Activated CD4-positive, alpha-beta T cell treated with anti-CD3 and anti-CD28 coated beads, Interleukin-2, amount 10 ng/mL, durations not matched to agents 24 days and 14 days (primary cell): ENCODE measurements at places on chromosomes 1 and 21. TPM values are rescaled to one million over a fixed set of nuclear protein-coding genes. Genes with fewer than 3 reads are reported as not detected.

GRCh38 chr1:40796939-40797667 lies 13.5 kb downstream of the KCNQ4 start:
- DNase-seq, result peak; percentile 71

GRCh38 chr21:42174173-42174572 lies 44.8 kb upstream of the ABCG1 start:
- DNase-seq, result no peak

GRCh38 chr1:119573886-119574285 lies 66.9 kb downstream of the HSD3B1 start:
- no peak for DNase-seq

Gene ELF3
- 0.14 and 0.68 TPM in 2 replicates for total RNA-seq

DNA sequence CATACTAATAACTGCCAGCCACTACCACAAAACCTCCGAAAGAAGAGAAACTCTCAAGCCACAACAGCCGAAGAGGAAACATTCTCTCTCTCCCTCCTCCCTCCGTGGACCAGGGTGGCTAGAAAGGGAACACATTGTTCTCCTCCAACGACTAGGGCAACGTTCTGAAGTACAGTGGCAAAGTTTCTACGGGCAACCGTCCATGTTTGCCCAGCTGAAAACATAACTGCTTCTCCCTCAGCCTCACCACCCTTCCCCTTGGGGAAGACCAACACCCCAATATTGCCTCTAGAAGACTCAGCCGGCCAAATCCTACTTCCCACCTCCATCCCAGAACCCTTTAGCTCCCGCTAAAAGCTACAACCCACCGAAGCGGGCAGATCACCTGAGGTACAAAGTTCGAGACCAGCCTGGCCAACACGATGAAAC lies 2.0 kb downstream of the GLUL start:
- peak; percentile 66 for DNase-seq

Gene TGFBR3
- total RNA-seq, result 5.3 and 7.4 TPM in 2 replicates

GRCh38 chr21:31988492-31989290 lies 115.9 kb downstream of the HUNK start:
- DNase-seq, result no peak

DNA sequence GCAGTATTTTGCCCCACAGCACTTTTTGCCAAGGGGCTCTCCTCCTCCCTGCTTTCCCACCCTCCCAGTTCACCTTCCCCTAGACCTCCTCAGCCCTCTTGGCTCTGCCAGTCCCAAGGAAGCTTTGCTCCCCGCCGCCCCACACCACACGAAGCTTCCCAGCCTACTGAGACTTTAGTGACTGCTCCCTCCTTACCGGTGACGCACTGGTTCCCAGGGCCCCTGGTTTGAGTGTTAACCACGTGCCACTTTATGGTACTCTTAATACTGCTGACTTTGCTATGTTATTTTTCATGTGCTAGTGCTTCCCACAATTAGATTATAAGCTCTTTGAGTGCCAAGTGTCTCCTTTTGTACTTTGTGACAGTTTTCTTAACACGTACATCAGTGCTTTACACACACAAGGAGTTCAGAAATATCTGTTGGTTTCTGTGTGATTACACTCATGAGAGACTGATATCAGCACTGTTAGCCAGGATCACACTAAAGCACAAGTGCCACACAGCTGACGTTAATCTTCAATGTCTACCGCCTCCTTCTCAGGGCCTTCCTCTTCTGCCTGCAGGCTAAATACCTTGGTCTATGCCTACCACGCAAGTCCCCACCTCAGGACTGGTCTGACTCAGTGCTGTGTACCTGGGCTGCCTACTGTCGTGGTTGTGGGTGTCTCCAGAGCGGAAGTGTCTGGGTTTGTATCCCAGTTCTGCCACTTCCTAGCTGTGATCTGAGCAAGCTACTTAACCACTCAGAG lies 61.0 kb downstream of the DNTTIP2 start:
- peak; percentile 70 for DNase-seq

DNA sequence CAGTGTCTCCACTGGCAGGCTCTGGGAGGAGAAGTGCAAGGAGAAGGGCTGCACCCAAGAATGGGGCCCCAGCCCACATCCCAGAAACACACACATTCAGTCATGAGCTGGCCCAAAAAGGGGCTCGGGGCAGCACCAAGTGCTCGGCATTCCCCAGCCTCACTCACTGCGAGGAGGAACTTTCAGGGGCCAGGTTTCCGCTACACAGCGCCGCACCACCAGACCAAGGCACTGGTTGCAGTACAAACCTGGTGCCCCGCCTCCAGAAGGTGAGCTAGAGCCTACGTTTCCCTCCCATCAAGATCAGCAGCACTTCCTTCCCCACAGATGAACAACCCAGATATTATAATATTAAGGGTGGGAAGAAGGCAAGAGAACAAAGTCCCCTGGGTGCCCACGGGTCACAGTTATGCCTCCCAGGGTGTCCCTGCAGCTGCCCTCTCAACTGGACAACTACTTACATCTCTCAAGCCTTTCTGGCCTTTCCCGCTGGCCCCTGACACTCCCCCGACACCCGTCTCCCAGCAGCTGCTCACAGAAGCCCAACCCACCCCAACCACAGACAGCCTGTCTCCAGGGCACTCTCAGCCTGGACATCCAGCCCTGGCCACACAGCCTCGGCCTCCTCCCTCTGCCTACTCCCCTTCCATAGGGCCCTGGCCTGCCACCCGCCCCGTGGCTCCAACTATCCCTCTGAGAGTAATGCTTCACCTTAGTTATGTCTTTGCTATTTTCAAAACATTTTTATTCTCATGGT lies 3.8 kb downstream of the PBXIP1 start:
- DNase-seq, result peak; percentile 88

- DNase-seq, result no peak
These were observed 504 bp downstream of the H6PD start for GRCh38 chr1:9235096-9235459.

DNA sequence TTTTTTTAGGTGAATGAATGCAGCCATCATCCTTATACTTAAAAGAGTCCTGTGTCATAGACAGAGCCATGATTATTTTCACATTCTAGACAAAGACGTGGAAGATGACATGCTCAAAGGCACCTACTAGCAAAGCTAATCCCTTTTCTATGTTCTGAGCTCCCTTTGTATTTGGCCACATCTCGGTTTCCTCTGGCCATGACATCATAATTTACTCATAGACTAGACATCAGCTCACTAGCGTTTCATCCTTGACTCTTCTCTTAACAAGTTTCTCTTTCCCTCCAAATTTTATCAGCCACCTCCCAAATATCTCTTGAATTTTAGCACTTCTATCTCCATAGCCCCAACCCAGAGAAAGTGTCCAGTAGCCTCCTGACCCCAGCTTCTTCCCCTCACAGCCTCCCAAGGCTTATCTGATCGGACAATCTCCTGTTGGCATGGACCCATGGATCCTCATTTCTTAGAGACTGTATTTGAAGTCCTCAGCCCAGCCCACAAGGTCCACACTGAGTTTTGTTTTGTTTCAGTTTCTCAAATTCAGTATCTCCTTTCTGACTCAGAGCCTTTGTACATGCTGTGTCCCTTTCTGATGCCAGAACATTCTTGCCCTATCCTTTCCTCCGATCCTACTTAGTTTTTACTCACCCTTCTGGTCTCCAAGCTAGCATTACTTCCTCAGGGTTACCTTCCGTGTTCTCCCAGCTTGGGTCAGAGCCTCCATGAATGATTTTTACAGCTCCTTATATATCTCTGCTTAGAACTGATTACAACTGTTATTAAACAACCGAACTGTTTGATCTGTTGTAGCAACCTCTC lies 33.0 kb upstream of the EPS8L3 start:
- peak; percentile 76 for DNase-seq

Gene LCE1D
- not detected in 2 replicates for total RNA-seq

DNA sequence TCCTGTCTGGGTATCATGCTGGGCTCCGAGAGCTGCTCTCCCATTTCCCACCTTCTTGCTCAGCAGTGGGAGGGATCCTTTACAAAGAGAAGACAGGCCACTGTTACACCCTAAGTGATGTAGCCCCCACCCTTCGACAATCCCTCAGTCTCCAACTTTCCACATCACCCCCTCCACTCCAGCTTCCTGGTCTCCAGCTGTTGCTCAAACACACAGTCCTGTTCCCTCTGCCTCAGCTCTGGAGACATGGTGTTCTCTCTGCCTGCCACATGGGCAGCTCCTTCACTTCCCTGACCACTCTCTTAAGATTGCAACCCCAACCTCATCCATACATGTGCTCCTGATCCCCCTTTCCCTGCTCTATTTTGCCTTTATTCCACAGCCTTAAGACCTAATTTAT lies 37.7 kb downstream of the SLC30A1 start:
- DNase-seq, result no peak

- no peak for DNase-seq
These were observed at the start of gene ASAP3 for GRCh38 chr1:23483321-23484252. Gene ASAP3, minus strand, starts transcription at chr1:23484179. Its CDS starts 46 bp downstream, at chr1:23484133.

DNA sequence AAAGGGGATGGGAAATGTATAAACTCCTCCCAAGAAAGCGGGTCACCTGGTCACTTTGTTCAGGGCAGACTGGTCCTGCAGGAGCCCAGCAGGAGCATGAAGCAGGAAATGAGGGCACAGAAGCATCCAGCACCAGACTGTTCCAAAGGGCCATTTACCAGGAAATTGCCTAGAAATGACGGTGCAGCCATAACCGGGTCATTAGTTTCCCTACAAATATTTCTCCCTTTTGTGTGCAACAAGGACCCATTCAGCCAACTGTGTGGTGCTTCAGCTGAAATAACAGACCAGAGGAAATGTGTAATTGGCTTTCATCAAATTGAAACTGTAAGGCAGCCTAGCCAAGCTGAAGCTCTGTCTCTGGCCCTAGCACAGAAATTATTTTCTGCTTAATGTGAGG lies 7.6 kb upstream of the CTTNBP2NL start:
- DNase-seq, result no peak

Gene UQCRHL
- total RNA-seq, result 1.5 TPM in 2 replicates

- DNase-seq, result no peak
These were observed 174.1 kb downstream of the KCNJ6 start for GRCh38 chr21:37742115-37742514.

DNA sequence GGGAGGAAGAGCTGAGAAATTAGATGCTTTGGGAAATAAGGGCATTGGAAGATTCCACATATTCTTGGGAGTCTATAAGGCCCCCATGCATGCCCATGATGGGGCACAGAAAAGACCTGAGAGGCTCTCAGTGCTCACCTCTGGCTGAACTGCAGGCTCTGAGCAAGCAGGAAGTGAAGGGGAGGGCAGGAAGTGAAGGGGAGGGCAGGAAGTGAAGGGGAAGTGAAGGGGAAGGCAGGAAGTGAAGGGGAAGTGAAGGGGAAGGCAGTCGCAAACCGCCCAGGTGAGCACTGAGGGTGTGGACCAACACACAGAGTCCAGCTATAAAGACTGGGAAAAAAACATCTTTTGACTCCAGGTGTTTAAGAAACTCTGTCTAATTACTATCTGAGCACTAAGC lies 3.5 kb downstream of the KRTAP10-9 start:
- DNase-seq, result no peak

Gene SEC16B
- not detected in 2 replicates for total RNA-seq

Gene REN
- total RNA-seq, result not detected in 2 replicates

GRCh38 chr1:229342656-229343569 lies at the start of gene CCSAP:
Gene CCSAP, minus strand, starts transcription at chr1:229343047. Its CDS starts 582 bp downstream, at chr1:229342465.
- peak; percentile 90 for DNase-seq

Gene RGS8
- total RNA-seq, result not detected in 2 replicates

GRCh38 chr1:93503816-93504215 lies 55.9 kb downstream of the FNBP1L start:
- no peak for DNase-seq

- DNase-seq, result no peak
These were observed 64.4 kb downstream of the LHX9 start for GRCh38 chr1:197981561-197981960.

DNA sequence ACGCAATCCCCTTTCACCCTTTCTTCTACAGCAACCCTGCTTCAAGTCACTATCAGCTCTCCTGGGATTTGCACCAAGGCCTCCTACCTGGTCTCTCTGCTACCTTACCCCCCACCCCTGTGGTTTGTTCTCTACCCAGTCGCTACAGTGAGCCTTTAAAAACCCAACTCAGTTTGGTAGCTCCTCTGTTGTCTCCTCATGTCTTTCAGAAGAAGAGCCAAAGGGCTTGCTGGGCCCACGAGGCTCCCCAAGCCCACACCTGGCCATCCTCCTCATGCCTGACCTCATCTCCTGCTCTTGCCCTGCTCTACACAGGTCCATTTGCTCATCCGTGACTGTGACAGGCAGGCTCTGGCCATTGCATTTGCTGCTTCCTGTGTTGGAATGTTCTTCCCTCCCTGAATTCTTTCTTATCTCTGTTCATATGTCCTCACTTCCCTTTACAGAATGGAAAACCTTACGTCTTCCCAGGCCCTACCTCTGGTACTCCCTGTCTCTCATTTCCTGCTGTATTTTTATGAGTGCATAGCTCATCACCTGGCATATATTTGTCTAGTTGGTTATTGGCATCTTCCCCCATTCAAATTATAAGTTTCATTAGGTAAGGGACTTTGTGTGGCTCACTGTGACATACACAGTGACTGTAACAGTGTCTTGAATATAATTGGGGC lies 3.3 kb downstream of the RGS16 start:
- DNase-seq, result no peak

GRCh38 chr1:171494076-171494475 lies 8.7 kb downstream of the PRRC2C start:
- DNase-seq, result no peak

DNA sequence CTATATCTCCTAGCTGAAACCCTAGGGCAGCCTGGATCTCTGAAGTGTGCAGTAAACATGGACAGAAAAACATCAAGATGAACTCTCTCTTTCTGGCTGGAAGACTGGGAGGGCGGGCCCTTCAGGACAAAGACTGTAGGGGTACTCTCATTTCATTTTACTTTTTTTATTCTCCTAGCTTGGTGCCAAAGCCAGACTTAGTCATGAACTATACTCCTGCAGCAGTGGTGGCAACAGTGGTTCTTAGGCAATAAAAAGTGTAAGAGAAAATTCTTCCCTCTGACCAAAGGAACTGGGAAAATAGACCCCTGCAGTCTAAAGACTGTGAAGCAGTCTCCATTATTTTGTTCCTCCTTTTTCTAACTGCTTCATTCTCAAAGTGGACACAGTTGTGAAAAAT lies 213.8 kb upstream of the JUN start:
- DNase-seq, result no peak

- no peak for DNase-seq
These were observed 21.3 kb downstream of the KIAA0040 start for GRCh38 chr1:175171036-175171913.

Gene SLAMF7
- total RNA-seq, result 18.4 and 20.7 TPM in 2 replicates
